GM12865 (cell line): ENCODE measurements at places on chromosomes 11 and 22.

- DNase-seq, result peak; percentile 56
These were observed 4.3 kb downstream of the BCO2 start for GRCh38 chr11:112179601-112180000.

- DNase-seq, result no peak
These were observed 33.2 kb downstream of the CTSC start for GRCh38 chr11:88304352-88304751.

DNA sequence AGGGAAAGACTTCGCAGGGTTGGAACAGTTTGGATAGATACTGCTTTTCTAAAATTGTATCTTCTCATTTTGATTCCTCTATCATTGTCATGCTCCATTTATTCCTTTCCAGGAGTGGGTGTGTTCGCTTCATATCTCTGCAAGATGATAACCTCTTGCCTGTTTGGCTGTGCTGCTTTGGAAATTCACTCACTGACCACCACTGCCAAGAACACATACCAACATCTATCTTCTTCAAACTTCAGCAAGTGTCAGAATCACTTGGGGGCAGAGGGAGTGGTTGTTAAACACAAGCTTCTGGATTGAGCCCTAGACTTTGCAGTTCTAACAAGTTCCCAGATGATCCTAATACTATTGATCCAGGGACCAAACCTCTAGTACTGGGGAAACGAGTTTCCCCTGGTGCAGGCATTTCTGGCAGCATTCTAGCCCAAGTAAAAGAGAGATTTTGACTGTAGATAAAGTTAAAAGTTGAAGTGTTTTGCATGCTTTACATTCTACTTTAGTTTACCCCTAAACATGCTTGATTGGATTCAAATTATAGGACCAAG lies 11.5 kb upstream of the DKK3 start:
- no peak for DNase-seq

DNA sequence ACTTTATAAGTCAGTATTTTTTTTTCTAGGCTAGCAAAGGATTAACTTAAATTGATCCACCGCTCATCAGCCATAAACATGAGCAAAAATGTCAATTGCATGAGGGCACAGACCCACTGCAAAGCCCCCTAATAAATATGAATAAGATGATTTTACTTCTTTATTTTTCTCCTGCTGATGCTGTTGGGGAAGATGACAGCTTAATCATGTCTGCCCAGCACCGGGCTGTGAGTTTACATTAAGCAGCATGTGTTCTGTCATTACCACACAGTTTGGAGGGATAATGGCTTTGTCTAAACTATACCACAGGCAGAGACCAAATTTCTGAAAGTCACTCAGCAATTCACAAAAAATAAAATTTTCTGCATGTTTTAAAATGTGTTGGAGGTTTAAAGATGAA lies 346.3 kb downstream of the LRRC4C start:
- no peak for DNase-seq

GRCh38 chr11:117096201-117096991 lies 1.8 kb downstream of the SIK3 start:
- peak; percentile 89 for DNase-seq

DNA sequence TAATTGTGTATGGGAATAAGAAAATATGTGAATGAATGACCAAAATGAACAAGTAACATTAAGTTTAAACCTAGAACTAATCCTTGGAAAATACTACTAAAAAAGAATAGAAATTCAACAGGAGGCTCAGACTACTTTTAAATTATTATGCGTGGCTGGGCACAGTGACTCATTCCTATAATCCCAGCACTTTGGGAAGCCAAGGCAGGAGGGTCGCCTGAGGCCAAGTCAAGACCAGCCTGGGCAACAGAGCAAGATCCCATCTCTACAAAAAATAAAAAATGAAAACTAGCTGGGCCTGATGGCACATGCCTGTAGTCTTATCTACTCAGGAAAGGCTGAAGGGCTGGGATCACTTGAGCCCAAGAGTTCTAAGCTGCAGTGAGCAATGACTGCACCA lies 85.4 kb upstream of the CLNS1A start:
- no peak for DNase-seq

GRCh38 chr11:44823868-44824267 lies 97.1 kb downstream of the TSPAN18 start:
- DNase-seq, result no peak

DNA sequence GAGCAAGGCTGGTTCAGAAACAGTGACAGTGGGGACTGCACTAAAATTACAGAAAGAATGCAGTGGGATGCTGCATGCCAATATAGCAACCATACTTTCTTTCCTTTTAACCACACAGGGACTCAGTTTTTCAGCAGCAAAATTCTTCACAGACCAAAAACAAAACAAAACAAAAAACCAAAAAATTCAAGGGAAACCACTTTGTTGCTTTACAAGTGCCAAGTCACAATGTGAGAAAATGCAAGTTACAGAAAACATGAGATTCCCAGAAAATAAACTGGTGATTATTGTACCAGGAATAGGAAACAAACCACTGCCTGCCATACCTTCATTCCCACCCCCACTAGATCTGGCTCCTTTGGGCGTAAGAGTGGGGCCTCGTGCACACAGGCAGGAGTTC lies 52.6 kb downstream of the TENM4 start:
- DNase-seq, result no peak

- DNase-seq, result no peak
These were observed 37.6 kb upstream of the MN1 start for GRCh38 chr22:27839057-27839660.

- no peak for DNase-seq
These were observed 19.8 kb downstream of the TST start for GRCh38 chr22:36999463-36999862.

DNA sequence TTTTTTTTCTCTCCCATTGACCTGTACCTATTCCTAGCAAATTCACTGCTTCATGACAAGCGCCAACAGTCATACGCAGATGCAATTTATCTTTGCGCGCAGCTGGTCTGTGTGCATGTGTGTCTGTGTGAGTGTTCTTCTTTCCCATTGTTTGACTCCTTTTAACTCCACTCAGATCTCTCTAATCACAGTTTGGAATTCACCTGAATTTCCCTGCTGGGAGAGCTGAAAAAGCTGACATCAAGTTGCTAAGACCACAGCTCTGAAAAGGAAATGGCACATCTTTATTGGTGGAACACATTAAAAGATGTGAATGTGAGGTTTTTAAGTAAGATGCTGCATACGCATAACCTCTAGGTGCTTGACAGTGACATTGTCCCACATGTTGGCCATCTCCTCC lies 187.4 kb upstream of the MTMR2 start:
- peak; percentile 35 for DNase-seq

DNA sequence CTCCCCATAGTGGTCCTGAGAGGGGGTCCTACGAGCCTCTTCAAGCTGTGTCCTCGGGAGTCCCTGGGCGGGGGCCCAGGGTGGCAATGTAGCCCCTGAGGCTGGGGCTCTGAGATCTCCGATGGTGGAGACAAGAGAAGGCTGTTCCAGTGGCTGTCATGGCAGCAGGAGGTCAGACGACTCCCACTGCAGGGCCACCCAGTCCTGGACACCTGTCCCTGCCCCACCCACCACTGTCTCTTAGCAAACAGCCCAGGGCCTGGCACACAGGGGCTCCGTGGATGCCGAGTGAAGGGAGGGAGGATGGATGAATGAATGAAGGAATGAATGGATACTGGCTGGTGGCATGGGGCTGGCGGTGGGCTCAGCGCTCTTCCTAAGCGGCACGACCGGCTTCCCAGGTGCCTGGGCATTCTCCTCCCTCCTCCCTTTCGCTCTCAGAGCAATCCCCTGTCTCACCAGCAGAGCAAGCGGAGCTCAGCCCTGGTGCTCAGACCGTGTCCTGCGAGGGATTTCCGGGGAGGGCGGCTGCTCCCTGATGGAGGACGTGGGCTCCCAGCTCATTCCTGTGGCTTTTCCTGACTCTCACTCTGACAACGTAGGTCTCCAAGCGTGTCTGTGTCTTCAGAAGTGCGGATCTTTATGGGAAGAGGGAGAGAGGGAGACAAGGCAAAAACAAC lies 1272.6 kb downstream of the BRD1 start:
- DNase-seq, result no peak

DNA sequence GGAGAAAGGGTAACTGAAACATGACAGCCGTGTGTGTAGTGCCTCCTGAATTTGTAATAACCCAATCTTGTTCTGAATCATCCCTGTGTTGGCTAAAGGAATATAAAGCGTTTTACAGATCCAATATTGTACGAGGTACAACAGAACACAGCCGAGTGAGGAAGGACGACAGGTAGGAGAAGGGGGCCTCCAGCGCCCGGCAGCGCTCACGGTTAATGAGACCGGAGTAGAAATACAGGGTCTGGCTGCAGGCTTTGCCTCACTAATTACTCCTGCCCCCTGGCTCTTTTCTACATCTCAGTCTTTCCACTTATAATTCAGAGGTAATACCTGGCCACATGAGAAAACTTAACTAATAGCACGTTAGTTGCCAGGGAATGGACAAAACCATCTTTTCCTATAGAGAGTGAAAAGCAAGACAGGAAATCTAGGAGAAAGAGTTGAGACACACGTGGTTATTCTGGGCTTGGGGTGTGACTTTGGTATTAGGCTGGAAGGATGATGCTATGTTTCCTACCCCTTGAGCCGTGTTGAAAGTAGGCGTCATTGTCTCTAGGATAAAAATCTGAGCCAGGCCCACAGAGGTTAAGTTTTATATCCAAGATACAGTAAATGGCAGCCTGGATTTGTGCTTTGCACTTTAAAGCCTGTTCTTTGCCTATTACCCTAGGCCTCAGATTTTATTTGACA lies 54.1 kb downstream of the GRIK4 start:
- DNase-seq, result no peak

GRCh38 chr22:45702981-45703380 lies 31.3 kb downstream of the ATXN10 start:
- no peak for DNase-seq

- no peak for DNase-seq
These were observed 16.5 kb downstream of the MCAM start for GRCh38 chr11:119300198-119300964.

DNA sequence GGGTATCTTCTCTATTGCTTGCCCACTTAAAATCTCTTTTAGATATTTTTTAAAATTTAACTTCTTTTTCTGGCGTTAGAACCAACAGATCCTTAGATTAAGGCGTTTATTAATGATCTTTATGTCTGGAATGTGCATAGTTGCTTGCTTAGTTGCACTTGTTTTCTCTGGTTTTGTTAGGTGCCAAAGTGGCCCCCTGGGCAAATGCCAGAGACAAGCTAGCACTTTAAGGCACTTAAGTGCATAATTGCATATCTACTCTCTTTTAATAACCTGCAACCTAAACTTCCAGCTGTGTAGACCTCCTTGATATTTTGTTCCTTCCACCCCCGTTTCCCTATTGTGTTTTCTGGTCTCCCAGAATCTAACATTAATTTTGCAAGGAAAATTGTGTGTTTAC lies 3.3 kb downstream of the RBM4 start:
- DNase-seq, result no peak

DNA sequence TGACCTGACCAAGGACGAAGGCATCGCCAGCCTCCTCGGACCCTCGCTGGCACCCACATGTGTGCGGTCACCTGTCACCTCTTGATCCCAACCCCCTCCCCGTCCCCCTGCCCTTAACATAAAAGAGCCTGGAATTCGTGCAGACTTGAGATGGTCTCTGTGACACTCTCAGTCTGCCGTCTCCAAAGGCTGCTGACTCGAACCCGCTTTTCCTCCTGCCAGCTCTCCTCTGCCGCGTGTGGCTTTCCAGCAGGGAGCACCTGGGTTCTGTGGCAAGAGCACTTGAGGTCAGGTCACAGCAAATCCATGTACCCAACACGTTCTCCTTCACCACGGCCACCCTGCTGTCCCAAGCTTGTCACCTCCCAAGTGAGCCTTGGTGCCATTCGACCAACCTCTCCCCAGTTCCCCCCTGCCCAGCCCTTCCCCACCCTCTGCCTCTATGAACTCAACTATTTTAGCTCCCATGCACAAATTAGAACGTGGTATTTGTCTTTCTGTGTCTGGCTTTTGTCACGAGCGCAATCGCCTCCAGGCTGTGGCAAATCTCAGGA lies 207.6 kb downstream of the BRD1 start:
- DNase-seq, result no peak

- no peak for DNase-seq
These were observed 62.4 kb upstream of the IGLL5 start for GRCh38 chr22:22825213-22825593.

GRCh38 chr11:61917334-61918109 lies at the start of gene RAB3IL1:
RAB3IL1 (minus strand) TSS chr11:61917566; CDS start chr11:61917367, 199 bp downstream.
- no peak for DNase-seq

DNA sequence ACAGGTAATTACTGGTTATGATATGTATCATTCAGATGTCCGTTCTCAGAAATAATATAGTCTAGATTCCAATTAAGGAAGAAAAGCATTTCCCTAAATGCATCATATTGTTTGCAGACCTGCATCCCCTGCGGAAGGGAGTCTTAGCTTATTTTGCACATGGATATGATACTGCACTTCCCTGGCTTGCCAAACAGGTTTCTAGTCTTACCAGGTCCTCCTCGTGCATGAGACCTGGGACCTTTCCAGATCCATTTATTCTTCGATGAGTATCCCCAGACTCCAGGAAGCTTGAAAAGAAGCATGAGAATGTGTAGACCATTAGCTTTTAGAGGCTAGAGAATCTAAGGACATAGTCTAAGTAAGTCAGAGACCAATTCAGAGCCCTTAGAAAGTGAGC lies 30.6 kb downstream of the CYB5R2 start:
- no peak for DNase-seq

- DNase-seq, result no peak
These were observed 15.8 kb downstream of the THAP12 start for GRCh38 chr11:76365038-76365679.

GRCh38 chr11:61918251-61918937 lies 1.0 kb upstream of the RAB3IL1 start:
- no peak for DNase-seq
